ENCODE measurements at places on chromosomes 16 and 17.
A peak's percentile ranks its signal among the peaks of the same experiment; 100 is the strongest.

DNA sequence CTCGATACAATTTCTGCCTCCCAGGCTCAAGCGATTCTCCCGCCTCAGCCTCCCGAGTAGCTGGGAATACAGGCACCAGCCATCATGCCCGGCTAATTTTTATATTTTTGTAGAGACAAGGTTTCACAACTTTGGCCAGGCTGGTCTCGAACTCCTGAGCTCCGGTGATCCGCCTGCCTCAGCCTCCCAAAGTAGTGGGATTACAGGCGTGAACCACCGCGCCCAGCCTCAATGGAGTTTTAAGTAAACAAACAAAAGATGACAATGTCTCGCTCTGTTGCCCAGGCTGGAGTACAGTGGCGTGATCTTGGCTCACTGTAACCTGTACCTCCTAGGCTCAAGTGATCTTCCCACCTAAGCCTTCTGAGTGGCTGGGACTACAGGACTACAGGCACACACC, 52.6 kb upstream of the TRAP1 start:
- DNase-seq = no peak

DNA sequence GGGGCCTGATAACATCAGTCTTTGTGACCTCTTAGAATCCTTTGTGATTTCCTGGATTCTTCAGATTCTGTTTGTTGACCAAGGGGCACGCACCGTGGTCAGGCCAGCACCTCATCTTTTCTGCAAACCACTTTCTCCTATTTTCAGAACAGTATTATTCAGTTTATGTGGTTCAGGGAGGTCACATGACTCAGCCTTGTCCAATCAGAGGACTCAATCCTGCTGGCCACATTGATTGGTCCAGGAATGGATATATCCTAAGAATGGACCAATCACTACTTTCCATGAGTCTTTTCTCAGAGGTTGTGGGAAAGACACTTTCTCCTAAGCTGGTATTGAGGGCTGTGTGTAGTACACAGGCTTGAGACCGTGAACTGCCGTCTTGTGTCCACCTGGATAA, 123.1 kb upstream of the EEF2KMT start:
- DNase-seq = no peak

- DNase-seq = no peak
These were observed 5.0 kb downstream of the SOST start for GRCh38 chr17:43753493-43754129.

DNA sequence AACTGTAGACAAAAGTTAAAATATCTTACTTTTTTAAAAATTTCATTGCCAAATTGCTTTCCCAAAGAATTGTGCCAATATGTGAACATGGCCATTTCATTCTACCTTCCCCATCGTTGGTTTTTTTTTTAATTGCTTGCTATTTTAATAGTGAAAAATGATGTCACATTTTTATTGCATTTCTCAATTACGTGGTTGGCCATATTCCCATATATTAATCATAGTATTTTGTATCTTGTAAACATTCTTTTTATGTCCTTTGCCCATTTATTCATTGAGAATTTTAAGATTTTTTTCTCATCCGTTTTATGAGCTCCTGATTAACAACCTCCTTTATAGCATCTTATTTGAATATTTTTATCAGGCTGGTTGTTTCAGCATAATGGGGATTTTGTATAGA, 7.2 kb downstream of the OMG start:
- DNase-seq = no peak

- no peak for DNase-seq
These were observed 221.8 kb downstream of the MAP2K4 start for GRCh38 chr17:12242345-12242954.

DNA sequence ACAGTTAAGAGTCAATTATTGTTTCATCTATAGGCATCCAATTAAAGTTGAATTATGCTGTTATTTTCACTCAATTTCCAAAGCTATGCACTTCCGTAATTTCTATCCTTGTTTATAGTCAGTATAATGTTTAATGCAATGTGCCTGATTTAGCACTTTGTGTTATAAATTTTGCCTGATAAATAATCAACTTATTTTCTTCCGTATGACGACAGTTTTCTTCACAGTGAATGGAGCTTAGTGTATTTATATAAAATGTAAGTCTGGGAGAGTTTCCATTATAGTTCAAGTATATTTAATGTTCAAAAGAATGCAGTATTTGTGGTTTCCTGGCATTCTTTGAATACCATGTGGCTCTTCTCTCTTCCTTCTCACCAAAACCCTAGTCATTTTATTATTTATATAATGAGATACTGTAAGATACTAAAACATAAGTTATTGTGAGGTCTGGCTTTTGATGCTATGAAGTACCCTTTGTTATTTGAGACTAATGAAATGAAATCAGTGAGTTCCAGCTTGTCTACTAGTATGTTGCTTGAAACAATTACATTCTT, 240.6 kb downstream of the PRKCA start:
- no peak for DNase-seq

GRCh38 chr17:72489272-72489641, 368.4 kb downstream of the SOX9 start:
- DNase-seq = peak; percentile 39

- DNase-seq = no peak
These were observed 39.6 kb downstream of the STX8 start for GRCh38 chr17:9536061-9536460.

- no peak for DNase-seq
These were observed 745 bp downstream of the PYY start for GRCh38 chr17:43952724-43953666.

DNA sequence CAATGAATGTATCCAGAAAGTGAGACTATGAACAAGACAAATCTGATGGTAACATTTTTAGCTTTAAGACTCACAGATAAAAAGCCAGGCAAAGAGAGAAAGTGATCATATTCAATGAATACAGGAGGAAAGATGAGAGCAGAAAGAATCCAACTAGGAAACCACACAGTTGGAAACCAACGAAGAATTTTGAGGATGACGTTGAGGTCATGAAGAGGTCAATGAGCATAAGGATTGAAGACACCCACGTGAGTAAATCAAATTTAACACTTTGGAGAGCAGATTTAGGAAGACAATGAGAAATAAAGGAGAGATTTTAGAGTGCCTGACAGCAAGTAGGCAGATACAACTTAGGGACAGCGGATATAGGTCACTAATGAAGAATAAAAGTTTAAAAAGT, 948.1 kb downstream of the KCNJ2 start:
- no peak for DNase-seq

GRCh38 chr17:34249478-34249877, 5.6 kb upstream of the CCL2 start:
- no peak for DNase-seq

GRCh38 chr17:4477255-4477791, 21.4 kb upstream of the SPNS2 start:
- DNase-seq = no peak

DNA sequence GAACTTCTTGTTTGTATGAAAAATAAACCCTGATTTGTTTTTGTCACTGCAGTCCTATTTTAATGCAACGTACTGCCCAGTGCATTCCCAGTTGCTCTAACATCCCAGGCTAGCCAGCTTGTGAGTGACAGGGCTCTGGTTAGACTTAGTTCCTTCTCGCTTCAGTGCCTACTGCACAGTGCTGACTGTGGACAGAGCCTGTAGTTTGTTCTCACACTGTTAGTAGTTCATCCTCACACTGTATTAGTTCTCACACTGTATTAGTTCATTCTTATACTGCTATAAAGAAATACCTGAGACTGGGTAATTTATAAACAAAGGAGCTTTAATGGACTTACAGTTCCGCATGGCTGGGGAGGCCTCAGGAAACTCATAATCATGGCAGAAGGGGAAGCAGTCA, 116.6 kb upstream of the SALL1 start:
- DNase-seq = no peak

GRCh38 chr17:50274142-50274896, at the start of gene TMEM92:
Gene TMEM92 (plus strand): TSS chr17:50274466. CDS start chr17:50274502, 36 bp downstream.
- peak; percentile 75 for DNase-seq

- DNase-seq = no peak
These were observed 562.7 kb upstream of the HSBP1 start for GRCh38 chr16:83245061-83245460.

GRCh38 chr16:2443555-2443954, 14.3 kb downstream of the CCNF start:
- no peak for DNase-seq

DNA sequence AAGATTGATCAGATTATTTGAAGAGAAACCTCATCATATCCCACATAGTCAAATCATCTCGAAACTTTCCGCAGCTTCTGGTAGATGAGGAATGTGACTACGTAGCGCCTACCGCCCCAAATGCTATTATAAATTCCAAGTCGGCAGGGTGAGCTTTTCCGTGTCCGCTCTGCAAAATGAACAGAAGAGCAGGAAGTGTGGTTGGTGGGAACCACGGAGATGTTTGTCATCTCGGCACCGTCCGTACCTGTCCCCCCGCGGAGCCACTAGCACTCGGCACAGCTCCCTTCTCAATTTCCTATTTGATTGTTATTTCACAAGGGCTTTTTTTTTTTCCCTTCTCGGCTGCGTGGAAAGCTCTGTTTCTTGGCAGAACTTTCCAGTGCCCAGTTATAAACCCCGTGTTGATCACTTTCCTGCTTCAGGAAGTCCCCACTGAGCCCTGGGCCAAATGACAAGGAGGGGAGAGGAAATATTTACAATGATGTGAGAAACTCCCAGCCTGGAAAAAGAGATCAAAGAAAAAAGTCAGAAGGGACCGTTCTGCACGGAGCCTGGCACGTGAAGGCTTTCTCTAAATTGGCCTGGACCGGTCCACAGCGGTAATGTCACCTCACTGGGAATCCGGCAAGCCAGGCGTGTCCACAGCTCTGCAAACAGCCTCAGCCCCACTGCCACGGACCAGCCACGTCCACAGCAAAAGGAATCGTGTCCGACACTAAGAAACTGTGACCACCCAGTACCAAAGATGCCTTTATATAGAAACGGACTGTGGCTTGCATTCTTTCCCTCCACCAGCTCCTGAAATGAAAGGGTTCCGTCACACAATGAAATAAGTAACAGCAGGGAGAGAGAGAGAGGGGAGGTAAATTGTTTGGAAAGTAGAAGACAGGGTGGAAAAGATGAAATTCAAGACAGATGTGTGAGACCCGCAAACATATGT, 65.0 kb downstream of the MRM3 start:
- no peak for DNase-seq

DNA sequence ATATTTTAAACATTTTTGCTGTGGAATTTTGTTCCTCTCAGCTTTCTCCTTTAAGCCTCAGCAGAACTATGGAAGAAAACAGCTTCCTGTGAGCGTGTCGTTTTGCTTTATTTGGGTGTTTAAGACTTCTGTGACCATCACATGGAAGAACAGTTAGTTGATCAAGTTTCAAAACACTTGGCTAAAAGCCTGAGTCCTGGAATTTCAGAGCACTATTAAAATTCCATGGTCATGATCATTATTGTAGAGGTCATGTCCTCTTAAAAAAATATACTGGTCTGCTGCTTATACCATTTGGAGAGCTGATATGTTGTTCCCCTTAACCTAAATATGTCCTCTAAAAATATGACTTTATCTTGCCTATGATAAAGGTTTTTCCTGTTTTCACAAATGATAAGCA, 12.6 kb upstream of the CDR2 start:
- no peak for DNase-seq

GRCh38 chr17:83174362-83175118, 95.1 kb downstream of the METRNL start:
- DNase-seq = peak; percentile 72

DNA sequence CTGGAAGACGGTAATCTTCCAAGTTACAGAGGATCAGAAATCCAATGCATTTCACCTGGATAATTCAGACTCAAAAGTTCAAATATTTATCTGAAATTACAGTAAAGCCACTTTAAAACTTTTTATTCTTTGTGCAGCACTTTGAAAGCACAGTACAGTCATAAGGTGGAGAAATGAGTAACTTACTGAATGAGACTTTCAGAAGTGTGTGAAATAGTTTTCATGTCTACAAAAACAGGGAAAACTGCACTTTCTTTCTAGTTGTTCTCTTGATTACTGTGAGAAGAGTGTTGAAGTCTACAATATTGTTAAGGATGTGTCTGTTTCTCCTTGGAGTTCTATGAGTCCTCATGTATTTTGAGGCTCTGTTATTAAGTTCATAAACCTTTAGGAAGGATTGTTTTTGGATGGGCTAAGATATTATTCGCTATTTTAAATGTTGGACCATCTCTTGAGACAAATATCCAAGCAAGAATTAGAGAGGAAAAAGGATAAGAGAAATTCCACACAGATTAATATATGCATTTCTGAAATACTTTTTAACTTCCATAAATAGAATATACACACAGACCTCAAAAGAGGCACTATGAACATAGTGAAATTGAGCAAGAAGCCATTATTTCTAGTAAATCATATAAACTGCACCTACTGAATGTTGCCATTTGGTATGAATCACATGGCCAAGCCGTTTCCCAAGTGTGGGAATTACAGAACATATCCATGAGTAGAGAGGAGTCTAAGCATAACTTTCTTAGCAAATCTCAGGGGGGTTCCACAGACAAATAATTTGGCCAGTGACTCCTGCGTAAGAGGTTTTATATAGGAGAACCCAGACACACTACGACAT, 83.6 kb upstream of the PLEKHM1 start:
- DNase-seq = no peak

- DNase-seq = no peak
These were observed 7.1 kb downstream of the HAPSTR1 start for GRCh38 chr16:9098377-9099090.

DNA sequence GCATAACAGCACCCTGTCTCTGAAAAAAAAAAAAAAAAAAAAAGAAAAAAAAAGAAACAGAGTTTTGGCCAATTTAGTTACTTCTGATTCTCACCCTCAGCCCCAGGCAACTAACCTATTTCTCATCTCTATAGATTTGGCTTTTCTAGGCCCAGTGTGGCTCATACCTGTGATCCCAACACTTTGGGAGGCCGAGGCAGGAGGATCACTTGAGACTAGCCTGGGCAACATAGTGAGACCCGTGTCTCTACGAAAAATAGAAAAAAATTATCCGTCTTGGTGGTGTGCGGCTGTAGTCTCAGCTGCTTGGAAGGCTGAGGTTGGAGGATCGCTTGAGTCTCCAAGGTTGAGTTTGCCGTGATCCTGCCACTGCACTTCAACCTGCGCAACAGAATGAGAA, 8.7 kb downstream of the RPS6KB1 start:
- DNase-seq = no peak

DNA sequence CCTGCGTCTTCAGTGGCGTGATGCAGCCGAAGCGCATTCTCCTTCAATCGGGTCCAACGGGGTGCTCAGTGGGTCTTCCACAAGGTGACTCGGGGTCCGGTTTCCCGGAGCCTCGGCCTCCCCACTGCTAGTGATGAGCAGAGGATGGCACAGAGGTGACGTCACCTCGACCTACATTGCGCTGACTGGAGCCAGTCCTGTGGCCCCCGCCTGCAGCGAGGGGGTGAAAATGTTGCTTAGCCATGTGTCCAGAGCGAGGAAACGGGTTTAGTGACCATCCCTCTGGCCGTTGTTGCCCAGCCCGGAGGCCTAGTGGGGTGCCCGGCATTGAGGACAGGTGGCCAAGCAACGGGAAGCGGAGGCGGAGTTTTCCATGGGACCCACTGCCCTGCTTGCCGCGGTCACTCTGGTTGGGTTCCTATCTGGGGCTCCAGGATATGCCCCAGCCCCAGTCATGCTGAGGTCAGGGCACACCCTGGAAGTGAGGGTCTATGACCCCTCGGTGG, 190.6 kb upstream of the CIBAR2 start:
- DNase-seq = no peak

Data from spleen (tissue), 13 donors.